ENCODE measurements at places on chromosomes 7 and 10.

- H3K4me1 ChIP-seq, result no peaks in the 10 kb centered on the region
- no peak overlapping the region for H3K27ac ChIP-seq
- H3K36me3 ChIP-seq, result peaks cover 20% of the 10 kb centered on the region
- no peak overlapping the region for H3K4me3 ChIP-seq
- H3K27me3 ChIP-seq, result no peaks in the 10 kb centered on the region
- no peak for DNase-seq
Measured at GRCh38 chr10:75305675-75306074, 69.9 kb upstream of the COMTD1 start.

DNA sequence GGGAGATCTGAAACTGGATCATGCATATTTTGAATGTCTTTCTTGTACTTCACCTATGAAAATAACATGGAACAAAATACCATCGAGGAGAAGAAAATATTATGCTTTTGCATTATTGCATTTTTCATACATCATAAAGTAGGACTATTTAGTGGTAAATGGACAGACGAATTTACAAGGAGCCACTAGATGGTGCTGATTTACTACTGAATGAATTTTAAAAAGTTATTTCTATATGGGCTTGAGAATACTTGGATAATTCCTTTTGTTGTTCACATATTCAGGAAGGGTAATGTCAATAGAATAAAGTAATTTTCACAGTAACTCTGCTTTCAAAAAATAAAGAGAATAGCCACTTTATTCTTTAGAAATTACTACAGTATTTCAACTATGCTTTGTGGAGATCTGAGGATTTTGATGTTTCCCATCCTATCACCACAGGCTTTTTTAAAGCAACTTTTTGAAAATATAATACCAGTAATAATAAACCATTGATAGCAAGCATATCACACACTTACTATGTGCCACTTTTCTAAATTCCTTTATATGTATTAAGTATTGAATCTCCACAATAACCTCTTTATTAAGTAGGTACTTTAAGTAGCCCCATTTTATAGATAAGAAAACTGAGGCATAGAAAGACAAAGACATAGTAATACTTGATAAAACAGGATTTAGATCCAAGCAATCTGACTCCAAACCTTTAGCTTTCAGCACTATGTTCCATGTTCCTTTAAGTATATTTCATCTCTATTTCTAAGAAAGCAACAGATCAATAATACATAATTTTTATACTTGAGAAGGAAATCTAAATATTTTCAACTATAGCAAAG lies 38.6 kb downstream of the NEBL start:
- H3K27me3 ChIP-seq, result no peaks in the 10 kb centered on the region
- H3K36me3 ChIP-seq, result no peaks in the 10 kb centered on the region
- no peak overlapping the region for H3K27ac ChIP-seq
- DNase-seq, result no peak
- peaks cover 4% of the 10 kb centered on the region for H3K4me1 ChIP-seq

DNA sequence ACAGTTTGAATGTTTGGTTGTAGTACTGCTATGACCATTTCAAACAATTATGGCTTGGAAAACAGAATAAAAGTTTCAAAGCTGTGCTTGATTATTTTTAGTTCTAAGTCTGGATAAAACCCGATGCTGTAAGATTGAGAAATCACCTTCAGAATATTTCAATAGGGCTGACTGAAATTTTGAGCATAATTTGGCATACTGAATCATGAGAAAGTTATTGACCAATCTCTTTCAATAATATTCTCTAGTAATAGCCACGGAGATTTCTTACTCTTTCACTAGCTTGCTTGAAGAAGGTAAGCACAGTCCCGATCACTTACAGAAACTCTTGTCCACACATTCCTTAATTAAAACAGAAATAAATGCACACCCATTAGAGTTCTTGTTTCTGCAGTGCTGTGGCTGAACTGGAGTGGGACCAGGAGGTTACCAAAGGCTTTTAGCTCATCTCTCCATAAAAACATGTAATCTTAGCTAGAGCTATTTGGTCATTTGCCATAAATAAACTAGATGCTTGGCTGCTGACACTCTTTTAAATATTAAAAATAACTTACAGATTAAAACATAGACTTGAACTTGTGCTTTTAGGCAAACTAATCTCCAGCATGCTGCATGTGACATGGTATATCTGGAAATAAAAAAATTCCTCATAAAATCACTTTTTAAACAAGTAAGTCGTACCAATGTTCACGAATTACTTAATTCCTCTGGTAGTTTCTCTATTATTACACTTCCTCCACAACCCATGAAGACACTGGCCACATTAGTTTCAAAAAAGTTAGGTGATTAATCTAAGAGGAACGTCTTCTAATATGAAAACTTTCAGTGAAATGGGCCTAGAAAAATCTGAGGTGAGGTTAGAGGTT lies 97.8 kb downstream of the AGMO start:
- no peak overlapping the region for H3K4me3 ChIP-seq
- no peaks in the 10 kb centered on the region for H3K27me3 ChIP-seq
- H3K27ac ChIP-seq, result no peak overlapping the region
- DNase-seq, result no peak

- peaks cover 6% of the 10 kb centered on the region for H3K36me3 ChIP-seq
- H3K27me3 ChIP-seq, result peaks cover 2% of the 10 kb centered on the region
- H3K4me1 ChIP-seq, result no peaks in the 10 kb centered on the region
- H3K4me3 ChIP-seq, result no peak overlapping the region
- no peak for DNase-seq
Measured at GRCh38 chr10:117457071-117457810, 82.0 kb upstream of the PDZD8 start.

GRCh38 chr7:128833148-128833945 lies 3.1 kb downstream of the FLNC start:
- peak overlapping the region; percentile 98 for H3K27ac ChIP-seq
- DNase-seq, result peak; percentile 86
- peak overlapping the region; percentile 88 for H3K4me3 ChIP-seq
- peaks cover 6% of the 10 kb centered on the region for H3K36me3 ChIP-seq
- peaks cover 19% of the 10 kb centered on the region for H3K27me3 ChIP-seq

- H3K4me1 ChIP-seq, result no peaks in the 10 kb centered on the region
- no peaks in the 10 kb centered on the region for H3K36me3 ChIP-seq
- no peak for DNase-seq
- peak overlapping the region; percentile 61 for H3K4me3 ChIP-seq
- peak overlapping the region; percentile 22 for H3K27ac ChIP-seq
Measured at GRCh38 chr10:43419997-43420368, 11.0 kb upstream of the HNRNPF start.

GRCh38 chr10:60757420-60757895 lies 20.8 kb upstream of the CDK1 start:
- no peak overlapping the region for H3K27ac ChIP-seq
- no peaks in the 10 kb centered on the region for H3K36me3 ChIP-seq
- no peak overlapping the region for H3K4me3 ChIP-seq
- H3K4me1 ChIP-seq, result peaks cover 3% of the 10 kb centered on the region
- H3K27me3 ChIP-seq, result no peaks in the 10 kb centered on the region

DNA sequence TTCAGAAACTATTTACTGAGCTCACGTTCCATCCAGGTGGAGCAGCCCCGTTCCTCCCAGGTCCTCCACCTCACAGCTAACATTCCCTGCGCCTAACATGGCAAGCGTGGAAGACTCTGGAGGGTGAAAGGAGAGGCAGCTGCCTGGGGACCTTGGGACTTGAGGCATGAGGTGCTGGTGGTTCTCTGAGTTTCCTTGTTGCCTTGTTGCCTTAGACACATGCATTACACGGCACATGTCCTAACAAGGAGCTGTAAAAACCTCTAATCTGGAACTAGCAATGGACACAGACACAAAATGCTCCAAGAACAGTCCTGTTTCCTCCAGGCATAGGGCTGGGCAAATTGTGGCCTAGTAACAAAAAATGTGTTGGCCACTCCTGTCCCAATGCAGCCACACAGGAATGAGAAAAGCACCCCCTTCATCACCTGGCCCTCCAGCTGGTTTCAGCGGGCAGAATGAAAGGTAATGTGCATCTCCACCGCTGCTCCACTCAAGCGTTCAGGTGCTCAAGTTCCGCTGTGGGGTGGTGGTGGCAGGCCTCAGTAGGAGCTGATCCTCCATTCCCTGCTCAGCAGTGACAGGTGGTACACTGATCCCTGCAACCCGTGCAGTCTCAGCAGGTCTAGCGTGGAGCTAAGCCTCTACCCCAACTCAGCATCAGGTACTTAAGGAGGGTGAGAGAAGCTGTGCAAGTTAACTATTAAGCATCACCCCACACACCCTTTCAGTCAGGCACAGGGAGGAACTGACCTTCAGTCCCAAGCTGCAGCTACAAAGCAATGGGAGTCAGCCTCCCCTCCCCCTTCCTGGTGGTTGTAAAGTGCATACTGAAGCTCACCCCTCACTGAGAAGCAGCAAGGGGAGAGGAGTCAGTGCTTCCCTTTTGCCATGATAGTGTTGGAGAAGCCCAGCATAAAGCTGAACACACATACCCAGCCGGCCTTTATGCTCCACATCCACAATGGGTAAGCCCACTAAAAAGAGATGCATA lies 382.8 kb downstream of the SDK1 start:
- peaks cover 5% of the 10 kb centered on the region for H3K27me3 ChIP-seq
- no peak overlapping the region for H3K4me3 ChIP-seq
- H3K4me1 ChIP-seq, result peaks cover 17% of the 10 kb centered on the region
- peak; percentile 30 for DNase-seq

- no peaks in the 10 kb centered on the region for H3K36me3 ChIP-seq
- DNase-seq, result no peak
- H3K4me1 ChIP-seq, result no peaks in the 10 kb centered on the region
- H3K27me3 ChIP-seq, result peaks cover 2% of the 10 kb centered on the region
- no peak overlapping the region for H3K4me3 ChIP-seq
- no peak overlapping the region for H3K27ac ChIP-seq
Measured at GRCh38 chr10:92278996-92279696, 11.7 kb downstream of the CPEB3 start.

DNA sequence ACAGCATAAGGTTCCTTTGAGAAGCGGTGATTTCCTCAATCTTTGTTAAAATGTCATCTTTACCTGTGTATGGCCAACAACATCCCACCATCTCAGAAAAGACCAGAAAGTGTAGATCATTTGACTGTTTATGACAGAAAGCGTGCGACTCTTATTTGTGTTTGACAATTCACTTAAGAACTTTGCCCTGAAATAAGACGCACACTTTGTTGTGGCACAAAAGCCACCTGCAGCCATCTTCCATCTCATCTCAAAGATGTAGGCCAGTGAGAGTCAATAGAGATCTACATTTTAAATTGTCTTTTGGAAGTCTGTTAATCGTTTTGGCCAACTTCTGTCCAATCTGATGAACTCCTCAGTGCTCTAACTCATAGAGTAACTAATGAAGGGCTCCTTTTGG lies 114.0 kb downstream of the CALN1 start:
- DNase-seq, result no peak
- no peak overlapping the region for H3K27ac ChIP-seq
- no peaks in the 10 kb centered on the region for H3K36me3 ChIP-seq
- H3K4me3 ChIP-seq, result no peak overlapping the region
- H3K27me3 ChIP-seq, result no peaks in the 10 kb centered on the region
- H3K4me1 ChIP-seq, result peaks cover 2% of the 10 kb centered on the region

DNA sequence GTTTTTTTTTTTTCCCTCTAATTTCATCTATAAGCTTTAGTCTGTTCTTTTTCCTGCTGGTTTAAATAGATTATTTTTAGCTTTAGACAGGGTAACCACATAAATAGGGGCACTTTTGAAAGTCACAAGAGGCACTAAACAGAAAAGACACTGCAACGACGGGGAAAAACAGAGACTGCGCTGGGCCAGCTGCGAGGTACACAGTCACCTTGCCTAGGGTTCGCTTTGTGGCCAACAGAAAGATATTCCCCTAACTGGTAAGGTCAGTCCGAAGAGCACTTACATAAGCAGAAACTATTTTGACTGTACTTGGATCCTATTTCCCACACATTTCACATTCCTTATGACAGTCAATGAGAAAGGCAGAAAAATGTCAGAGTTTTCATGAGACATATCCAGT lies 175.6 kb upstream of the PHF14 start:
- no peak overlapping the region for H3K27ac ChIP-seq
- no peak overlapping the region for H3K4me3 ChIP-seq
- H3K4me1 ChIP-seq, result no peaks in the 10 kb centered on the region
- no peaks in the 10 kb centered on the region for H3K36me3 ChIP-seq
- DNase-seq, result no peak

- H3K4me1 ChIP-seq, result no peaks in the 10 kb centered on the region
- no peak for DNase-seq
Measured at GRCh38 chr10:100767422-100767775, 22.0 kb downstream of the PAX2 start.

DNA sequence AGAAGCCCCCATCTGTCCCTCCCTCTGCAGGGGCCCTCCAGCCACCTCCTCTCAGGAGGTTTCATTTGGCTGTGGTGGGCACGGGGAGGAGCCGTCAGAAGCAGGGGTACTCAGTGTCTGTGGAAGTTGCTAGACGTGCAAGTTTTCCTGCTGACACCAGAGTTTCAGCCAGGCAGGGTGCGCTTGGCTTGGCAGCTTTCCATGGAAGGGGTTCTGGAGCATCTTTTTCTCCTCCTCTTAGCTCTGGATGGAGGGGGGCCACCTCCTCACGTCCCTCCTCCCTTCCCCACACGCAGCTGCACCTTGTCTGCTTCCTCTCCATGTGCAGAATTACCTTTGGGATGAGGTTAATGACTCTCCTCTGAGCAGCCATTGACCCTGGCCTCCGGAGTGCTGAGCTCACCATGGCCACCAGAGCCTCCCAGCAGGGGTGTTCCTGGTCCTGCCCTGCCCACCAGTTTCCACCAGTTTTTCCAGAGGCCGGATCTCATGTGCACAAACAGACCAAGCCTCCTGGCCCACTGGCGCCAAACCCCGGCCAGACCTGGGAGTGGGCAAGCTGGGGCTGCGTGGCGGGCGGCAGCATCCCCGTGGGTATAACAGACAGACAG lies 579.8 kb upstream of the FOXK1 start:
- H3K36me3 ChIP-seq, result peaks cover 6% of the 10 kb centered on the region
- DNase-seq, result no peak
- peaks cover 15% of the 10 kb centered on the region for H3K4me1 ChIP-seq
- peaks cover 14% of the 10 kb centered on the region for H3K27me3 ChIP-seq
- H3K4me3 ChIP-seq, result peak overlapping the region; percentile 43
- no peak overlapping the region for H3K27ac ChIP-seq

DNA sequence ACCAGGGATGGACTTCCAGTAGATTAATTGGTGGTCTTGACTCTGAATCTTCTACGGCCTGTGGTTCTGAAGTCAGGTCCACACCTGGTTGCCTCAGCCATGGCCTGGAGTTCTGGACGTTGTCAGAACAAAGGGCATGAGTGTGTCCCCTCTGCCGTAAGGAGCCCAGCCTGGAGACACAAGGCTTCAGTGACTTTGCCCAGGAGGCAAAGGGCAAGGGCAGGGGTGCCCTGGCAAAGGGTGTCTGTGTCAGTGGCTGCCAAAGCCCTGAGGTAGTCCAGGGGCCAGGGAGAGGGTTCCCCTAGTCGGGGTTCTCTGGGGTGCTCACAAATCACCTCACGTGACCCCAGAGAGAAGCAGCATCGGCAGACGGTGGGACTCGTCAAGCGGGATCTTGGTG lies 273.2 kb upstream of the ZNF32 start:
- no peak overlapping the region for H3K4me3 ChIP-seq
- no peak overlapping the region for H3K27ac ChIP-seq
- peaks cover 4% of the 10 kb centered on the region for H3K4me1 ChIP-seq
- DNase-seq, result no peak
- peaks cover 17% of the 10 kb centered on the region for H3K36me3 ChIP-seq
- H3K27me3 ChIP-seq, result peaks cover 7% of the 10 kb centered on the region

Measured in glutamatergic neuron (in vitro differentiated cells).